LHCN-M2 (cell line): ENCODE measurements at places on chromosomes 16 and 17. TPM values are rescaled to one million over a fixed set of nuclear protein-coding genes. Genes with fewer than 3 reads are reported as not detected.

DNA sequence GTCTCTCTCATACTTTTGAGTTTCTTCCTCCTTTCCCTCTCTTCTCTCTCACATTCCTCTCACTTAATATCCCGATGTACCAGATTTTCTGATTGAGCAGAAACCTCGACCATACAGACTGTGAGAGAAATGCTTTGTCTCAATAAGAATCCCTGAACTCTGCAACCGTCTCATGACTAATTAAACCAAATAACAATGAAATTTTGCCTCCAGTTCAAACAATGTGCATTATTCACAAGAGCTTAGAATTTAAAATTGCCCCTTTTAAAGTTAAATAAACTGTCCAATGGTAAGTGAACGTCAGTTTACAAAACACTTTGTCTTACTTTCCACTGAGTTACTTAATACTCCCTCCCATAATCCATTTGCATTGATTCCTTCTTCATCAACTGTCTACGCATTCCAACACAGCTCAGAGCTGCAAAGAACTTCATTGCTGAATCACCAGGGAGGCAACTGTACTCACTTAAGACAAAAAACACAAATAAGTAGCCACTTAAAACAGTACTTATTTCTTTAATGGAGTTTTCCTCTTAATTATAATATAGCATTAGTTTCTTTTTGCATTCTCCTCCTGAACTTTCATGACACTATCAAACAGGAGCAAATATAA, 4.9 kb downstream of the CDH11 start:
- no peak for DNase-seq

DNA sequence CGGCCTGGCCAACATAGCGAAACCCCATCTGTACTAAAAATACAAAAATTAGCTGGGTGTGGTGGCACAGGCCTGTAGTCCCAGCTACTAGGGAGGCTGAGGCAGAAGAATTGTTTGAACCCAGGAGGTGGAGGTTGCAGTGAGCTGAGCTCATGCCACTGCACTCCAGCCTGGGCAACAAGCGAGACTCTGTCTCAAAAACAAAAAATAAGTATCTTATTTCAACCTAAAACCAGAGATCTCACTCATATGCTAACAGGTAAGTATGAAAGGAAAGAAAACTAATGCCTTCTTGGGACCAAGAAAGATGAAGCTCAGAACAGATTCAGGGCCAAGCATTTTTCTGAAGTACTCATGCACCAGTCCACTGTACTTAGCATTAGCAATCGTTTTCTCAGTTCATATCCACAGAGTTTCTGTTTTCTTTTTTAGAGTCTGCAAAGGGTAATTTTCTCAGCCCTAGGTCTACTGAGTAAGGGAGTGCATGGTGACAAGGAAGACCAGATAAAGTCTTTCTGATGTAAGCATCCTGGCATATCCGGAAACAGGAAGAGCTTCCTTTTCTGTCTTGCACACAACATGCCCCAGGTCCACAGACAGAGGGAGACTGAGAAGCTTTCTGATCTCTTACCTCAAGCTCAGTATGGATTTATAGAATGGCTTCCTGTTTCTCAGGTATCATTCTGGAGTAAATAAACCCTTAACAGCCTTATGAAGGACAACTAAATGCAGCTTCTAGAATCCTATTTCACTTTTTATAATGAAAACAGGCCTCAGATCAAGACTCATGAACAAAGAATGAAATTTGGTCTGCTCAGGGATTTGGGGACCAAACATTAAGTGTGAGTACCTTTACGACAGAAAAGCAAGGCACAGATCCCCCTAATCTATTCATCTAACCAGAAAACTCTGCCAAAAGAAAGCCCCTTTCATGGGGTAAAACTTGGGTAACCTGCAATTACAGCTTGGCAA, 38.7 kb upstream of the FOXJ1 start:
- no peak for DNase-seq

GRCh38 chr17:9937241-9937761, 32.2 kb upstream of the RCVRN start:
- DNase-seq, result no peak

- no peak for DNase-seq
These were observed 25.9 kb upstream of the FAAP100 start for GRCh38 chr17:81578038-81578441.

DNA sequence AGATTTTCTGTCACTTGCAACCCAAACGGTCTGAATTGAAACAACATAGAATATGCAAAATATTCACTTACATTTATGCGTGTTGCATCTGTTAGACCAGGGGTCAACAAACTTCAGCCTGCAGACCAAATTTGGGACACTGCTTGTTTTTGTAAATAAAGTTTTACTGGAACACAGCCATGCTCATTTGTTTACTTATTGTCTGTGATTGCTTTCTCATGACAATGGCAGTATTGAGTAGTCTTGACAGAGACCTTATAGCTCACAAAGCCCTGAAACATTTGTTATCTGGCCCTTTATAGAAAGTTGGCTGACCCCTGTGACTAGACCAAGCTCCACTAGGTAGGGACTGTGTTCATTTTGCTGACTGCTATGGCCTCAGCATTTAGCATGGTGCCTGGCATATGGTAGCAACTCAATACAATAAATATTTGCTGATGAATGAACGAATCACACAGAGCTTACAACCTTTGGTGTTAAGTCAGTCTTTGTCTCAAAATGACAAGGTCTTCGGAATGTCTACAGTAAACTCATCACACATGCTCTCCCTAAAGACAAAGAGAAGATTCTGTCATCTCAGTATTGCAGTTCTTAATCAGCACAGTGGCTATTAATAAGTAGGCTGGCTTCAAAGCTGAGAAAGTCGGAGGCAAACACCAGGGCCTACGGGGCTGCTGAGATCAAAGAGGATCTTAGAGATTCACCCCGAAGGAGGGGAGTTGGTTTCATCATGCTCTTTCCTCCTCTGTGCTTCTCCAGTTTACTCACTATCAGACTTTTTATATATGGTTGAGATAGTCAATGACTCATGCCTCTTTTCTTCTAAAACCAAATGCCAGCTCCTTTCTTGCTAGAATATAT, 95.2 kb upstream of the AXIN2 start:
- DNase-seq, result no peak

DNA sequence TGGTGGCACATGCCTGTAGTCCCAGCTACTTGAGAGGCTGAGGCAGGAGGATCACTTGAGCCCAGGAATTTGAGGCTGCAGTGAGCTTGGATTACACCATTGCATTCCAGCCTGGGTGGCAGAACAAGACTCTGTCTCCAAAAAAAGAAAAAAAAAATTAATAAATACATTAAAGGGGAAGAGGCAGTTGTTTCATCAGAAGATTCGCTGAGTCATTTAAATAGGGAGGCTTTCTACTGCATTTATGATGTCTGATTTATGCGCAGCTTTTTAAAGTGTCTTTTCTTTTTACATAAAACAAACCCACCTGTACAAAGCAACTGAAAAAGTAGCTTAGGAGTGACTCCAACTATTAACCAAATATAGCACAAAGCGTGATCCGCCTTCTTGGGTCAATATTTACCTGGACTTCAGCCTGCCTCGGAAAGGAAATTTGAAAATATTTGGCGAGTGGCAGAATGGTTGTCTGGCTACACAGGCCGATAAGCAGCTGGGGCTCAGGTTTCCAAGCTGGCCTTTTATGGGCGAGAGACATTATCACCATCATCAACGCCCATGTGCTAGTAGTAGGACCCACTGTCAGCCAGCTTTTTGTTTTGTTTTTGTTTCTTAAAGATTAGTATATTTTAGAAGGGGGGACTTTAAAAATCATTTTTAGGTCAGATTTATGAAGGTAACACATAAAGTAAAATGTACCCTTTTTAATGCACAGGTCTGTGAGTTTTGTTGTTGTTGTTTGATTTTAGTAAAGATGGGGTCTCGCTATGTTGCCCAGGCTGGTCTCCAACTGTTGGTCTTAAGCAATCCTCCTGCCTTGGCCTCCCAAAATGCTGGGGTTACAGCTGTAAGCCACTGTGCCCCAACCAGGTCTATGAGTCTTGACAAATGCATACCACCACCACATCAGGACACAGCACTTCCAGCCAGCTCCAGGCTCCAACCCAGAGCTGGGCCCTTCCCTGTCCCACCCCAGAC, 42.5 kb upstream of the RASD1 start:
- no peak for DNase-seq

GRCh38 chr17:64448665-64449512, at the start of gene MILR1:
MILR1 (plus strand) TSS chr17:64449115; CDS start chr17:64449169, 54 bp downstream.
- DNase-seq, result peak; percentile 95

DNA sequence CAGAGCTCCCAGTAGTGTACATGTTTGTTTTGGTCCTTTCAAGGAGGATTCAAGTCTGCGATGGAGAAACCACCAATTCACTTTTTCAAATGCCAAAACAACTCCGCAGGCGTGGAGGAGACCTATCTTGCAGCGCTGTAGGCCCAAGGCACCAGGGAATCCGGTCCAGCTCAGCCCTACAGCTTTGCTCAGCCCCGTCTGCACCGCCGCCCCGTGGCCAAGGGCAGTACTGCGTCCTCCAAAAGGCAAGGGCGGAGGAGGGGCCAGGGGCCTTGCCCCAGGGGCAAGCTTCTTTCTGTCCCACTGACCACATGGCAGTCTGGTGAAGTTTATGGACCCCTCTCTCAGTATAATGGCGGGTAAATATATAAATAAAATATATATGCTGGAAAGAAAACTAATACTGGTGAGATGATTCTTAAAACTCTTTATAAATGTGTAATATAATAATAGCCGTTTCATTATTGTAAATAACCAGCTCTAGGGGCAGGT, 709 bp upstream of the CD300LG start:
- DNase-seq, result peak; percentile 59

DNA sequence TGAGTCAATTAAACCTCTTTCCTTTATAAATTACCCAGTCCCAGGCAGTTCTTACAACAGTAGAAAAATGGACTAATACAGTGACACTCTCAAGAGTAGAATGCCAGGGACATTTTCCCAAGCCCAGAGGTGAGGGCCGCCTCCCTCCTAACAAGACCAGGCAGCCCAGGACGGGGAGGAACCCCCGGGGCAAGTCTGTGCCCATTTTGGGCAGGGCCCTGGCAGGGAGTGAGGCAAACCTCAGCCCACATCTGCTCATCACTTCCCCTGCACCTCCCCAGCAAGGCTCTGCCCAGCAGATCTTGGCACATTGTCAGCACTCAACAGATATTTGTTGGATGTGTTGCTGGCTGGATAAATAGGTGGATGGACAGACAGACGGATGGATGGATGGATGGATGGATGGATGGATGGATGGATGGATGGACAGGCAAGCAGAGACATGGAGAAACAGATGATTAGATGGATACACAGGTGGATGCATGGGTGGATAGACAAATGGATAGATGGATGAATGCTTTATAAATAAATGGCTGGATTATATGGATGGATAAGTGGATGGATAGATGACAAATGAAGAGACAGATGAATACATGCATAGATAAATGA, 271.3 kb downstream of the PARN start:
- DNase-seq, result no peak

DNA sequence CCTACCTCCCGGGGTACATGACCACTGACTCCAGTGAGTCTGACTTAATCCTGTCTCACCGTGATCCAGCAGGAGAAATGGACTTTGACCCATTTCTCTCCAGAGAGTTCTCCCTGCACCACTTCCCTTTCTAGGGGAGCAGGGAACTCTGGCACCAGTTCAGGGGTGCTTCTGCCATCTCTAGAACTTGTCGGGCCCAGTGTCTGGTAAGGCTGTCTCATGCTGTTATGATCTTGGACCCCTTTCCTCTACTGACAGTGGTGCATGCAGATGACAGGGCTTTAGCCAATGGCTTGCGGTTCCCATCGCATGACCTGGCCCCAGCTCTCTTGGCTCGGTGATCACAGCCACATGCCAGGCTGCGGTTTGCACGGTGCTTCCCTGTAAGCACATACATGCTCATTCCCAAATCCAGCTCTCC, 62.0 kb downstream of the SLC39A11 start:
- no peak for DNase-seq

DNA sequence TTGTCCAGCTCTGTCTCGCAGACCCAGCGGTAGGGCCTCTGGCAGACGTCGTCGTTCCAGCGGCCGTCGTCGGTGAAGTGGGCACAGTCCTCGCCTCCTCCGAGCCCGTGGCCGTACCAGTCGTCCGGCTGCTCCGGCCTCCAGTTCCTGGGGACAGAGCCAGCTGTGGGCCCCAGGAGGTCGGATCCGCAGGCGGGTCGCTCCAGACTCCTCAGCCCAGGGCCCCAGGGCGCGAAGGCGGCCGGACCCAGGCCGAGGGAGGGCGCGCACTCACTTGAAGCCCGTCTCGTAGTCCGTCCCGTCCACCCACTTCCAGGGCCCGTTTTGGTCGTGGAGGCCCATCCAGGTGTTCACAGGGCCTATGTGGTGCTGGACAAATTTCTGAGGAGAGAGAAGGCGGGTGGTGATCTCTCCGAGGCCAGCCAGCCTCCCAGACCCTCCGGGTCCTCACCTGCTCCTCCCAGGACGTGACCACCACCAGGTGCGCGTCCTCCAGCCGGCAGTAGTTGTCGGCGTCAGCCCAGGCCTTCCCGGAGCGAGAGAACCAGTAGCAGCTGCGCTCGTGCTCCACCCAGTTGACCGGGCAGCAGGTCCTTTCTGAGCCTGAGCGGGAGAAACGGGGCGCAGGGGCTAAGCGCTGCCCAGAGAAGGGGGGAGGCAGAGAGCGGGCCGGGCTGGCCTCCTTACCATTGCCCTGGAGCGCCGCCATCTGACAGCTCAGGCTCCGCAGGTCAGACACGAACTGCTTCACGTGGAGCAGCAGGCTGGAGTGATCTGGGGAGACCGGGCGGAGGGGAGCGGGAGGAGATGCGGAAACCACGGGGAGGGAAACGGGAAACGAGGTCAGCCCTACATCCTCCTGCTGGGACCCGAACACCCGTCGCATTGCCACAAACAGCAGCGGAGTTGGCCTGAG, 5.2 kb downstream of the ASGR1 start:
- DNase-seq, result peak; percentile 15

GRCh38 chr16:57245472-57246113, 534 bp downstream of the ARL2BP start:
- DNase-seq, result no peak

GRCh38 chr16:81189100-81189664, 49.3 kb upstream of the BCO1 start:
- peak; percentile 27 for DNase-seq

DNA sequence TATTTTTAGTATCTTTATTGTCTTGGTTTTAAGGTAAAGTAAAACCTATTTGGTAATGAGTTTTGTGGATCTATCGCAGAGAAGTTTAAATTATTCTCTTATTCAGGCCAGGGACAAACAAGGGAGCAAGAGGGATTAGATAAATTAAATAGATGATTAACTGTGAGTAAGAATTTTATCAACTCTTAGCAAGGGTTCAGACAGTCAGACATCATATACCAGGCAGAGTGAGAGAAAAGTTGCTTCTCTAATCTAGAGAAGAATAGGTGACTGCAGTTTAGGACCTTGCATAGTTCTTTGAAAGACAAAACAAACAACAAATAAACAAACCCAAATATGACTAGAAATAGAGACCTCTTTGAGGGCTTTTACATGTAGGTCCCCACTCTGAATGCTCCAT, 840.2 kb upstream of the GOT2 start:
- no peak for DNase-seq

C16orf92 gene
- total RNA-seq, result not detected in 2 replicates

ADGRG3 gene
- not detected in 2 replicates for total RNA-seq

MYH1 gene
- not detected in 2 replicates for total RNA-seq

ITGB3 gene
- 3.8 and 4.5 TPM in 2 replicates for total RNA-seq

C1QTNF8 gene
- not detected in 2 replicates for total RNA-seq

AATK gene
- total RNA-seq, result 0.06 and 0.23 TPM in 2 replicates

MT1A gene
- total RNA-seq, result 2.4 and 4.2 TPM in 2 replicates

IRX6 gene
- total RNA-seq, result 0.06 TPM in 1 of 2 replicates, not detected in the other

MIS12 gene
- 26.2 and 26.4 TPM in 2 replicates for total RNA-seq

KRT32 gene
- total RNA-seq, result not detected in 2 replicates
